ENCODE measurements at places on chromosomes 6 and 20. TPM values are rescaled to one million over a fixed set of nuclear protein-coding genes. Genes with fewer than 3 reads are reported as not detected.

DNA sequence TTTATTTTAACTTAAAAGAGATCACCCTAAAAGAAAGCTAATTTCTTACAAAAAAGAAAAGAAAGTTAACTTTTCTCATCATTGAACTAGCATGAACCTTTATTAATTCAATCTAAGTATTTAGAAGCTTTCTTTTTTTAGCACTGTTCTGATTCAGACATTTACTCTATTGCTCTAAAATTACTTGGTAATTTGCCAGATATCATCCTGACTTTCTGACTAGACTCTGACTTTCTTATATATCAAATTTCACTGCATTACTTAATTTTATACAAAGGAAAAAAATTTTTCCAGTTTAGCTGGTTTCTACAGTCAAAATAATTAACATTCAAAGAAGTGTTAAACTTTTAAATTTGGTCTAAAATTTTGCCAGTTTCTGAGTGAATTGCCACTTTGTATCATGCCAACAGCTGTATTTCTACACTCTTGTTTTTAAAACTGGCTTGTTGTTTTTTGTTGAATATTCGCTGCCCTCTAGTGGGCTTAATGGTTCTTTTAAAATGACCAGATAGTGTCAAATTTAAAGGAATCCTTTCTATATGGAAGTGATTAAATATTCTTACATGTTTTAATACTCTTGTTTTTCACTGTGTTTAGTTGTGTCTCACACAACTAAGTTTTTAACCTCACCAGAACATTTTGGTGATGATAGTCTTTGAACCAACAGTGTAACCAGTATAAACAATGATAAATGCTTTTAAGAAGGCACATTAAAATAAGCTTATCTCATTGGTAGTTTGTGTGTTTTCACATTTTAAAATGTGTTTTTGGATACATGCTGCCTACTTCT, 102.0 kb downstream of the POPDC3 start:
- no peak for DNase-seq

- no peak for DNase-seq
These were observed 79.7 kb downstream of the FIG4 start for GRCh38 chr6:109770779-109771178.

- no peak for DNase-seq
These were observed 385.7 kb upstream of the MMS22L start for GRCh38 chr6:97668716-97669115.

UNC93A gene
- not detected for total RNA-seq

CUL9 gene
- total RNA-seq, result 10.5 TPM

GRCh38 chr6:157364705-157365104, 16.3 kb upstream of the ZDHHC14 start:
- no peak for DNase-seq

GRCh38 chr6:43790031-43790430, 20.0 kb downstream of the VEGFA start:
- no peak for DNase-seq

RAMACL gene
- total RNA-seq, result 0.97 TPM
